ENCODE measurements at places on chromosomes 7 and 10. TPM values are rescaled to one million over a fixed set of nuclear protein-coding genes. Genes with fewer than 3 reads are reported as not detected.

GRCh38 chr7:24926623-24927524 lies 53.1 kb downstream of the OSBPL3 start:
- DNase-seq, result no peak

DNA sequence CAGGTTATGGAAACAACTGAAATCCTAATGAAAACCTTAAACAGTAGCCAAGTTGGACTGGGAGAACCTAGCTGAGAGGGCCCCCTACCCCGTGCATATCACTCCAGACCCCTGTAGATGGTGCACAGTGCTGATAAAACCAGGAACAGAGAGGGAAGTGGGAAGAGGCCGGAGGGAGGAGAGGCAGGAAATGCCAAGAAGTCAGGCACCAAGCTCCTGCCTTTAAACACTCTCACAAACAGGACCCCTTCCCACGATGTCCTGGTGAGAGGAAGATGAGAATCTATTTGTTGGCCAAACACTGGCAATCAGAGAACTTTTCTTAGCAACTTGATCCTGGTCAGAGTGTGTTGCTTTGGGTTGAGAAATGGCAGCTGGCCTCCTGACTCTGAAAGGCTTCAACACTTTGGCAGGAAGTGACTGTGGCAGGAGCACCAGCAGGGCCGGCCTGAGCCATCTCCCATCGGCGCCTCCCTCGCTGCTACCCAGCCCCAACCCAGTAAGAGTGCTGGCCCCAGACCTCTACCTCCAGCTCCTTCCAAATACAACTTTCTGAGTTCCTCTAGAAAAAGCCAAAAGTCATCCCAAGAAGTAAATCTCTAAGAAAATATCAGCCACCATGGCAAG lies 39.5 kb downstream of the GSDME start:
- DNase-seq, result no peak

DNA sequence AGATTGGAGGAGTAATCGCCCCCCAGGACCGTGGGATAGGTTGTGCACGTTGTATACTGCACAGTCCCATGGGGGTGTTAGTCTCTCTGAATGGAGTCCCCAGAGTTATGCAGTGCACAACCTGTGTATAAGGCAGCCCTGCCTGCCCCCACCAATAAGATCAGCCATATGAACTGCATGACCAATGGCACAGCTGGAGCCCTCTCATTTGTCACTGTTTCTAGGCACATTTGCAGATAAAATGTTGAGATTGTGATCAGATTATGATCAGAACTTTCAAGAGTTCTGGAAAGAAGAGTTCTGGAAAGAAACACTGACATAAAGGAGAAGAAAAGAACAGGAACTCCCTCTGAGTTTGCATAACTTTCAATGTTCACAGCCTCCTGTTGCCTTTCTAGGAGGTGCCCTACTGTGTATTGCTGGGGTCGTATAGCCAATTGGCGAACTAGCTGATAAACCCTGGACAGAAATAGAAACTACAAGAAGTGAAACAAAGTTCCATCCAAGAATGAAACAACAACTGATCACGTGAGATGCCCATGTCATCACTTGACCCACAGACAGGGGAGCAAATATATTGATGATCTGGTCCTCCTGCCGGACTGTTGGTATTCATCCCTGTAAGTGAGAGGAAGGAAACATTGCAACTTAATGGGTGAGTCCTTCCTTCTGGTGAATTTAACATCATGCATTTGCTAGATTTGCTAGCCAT lies 49.6 kb upstream of the TOMM7 start:
- no peak for DNase-seq

DNA sequence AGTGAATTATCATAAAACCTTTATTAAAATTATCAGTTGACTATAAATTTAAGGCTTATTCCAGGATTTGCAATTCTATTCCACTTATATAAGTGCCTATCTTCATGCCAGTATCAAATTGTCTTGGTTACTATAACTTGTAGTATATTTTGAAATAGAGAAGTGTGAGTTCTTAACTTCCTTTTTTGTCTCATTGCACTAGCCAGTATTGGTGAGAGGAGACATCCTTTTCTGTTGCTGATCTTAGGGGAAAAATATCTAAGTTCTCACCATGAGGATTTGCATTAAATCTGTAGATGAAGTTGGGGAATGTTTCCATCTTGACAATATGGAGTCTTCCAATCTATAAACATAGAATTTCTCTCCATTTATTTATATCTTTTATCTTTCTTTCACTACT lies 104.2 kb upstream of the MKI67 start:
- DNase-seq, result no peak

GRCh38 chr10:120943542-120943941 lies 92.4 kb downstream of the WDR11 start:
- DNase-seq, result no peak

The GLI3 gene
- total RNA-seq, result 11.6 TPM

The TMEM236 gene
- total RNA-seq, result 0.18 TPM

The MEOX2 gene
- total RNA-seq, result 0.09 TPM

The C10orf67 gene
- total RNA-seq, result 0.54 TPM
